Renal cortical epithelial cell (primary cell): ENCODE measurements at places on chromosomes 7 and 10.
A peak's percentile ranks its signal among the peaks of the same experiment; 100 is the strongest.

DNA sequence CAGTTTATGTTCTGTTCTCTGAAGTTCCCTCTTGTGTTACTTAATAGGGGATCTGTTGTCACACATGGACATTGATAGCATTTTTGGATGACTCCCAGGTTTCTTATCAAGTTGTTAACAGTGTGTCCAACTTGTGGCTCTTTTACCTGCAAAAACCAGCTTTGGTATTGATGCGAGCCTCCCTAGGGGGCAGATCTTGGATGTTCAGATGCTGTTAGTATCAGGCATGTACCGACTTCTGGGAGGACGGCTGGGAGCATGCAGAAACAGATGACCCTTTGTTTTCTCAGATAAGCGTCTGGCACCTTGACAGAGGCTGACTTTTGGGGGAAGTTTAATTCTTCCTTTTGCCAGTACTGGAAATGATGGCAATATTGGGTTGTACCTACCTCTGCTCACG, 2.2 kb downstream of the PLPP4 start:
- no peak for DNase-seq

- DNase-seq: no peak
Measured at GRCh38 chr7:80263821-80264220, 129.2 kb downstream of the GNAI1 start.

DNA sequence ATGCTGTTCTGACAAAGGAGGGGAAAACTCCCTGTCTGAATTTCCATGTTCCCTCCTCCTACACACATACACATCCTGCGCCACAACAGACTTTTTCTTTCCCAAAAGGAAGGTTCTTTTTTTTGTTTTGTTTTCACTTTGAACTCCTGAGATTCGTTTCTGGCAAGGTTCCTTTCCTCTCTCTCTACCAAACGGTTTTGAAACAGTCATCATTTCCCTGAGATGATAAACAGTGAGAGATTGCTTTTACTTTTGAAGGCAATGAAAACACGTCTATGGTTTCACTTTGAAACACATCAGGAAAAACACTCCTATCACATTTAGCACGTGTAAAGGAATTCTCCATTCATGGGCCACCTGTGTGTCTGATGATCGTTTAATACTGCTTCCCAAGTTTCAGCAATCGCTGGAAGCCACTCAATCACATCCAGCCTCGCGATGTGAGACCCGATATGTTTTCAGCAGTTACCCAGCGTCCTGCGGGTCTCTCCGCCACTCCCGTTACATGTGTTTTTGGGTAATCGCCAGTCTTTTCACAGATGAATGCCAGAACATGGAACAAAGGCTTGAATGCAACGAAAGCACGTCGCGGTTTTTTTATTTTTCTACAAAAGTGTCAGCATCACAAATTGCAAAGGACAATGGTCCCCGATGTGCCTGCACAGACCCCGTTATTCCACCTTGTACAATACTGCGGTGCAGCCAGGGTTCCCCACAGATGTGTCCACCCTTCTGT, 62.8 kb upstream of the CUX1 start:
- peak; percentile 42 for DNase-seq

DNA sequence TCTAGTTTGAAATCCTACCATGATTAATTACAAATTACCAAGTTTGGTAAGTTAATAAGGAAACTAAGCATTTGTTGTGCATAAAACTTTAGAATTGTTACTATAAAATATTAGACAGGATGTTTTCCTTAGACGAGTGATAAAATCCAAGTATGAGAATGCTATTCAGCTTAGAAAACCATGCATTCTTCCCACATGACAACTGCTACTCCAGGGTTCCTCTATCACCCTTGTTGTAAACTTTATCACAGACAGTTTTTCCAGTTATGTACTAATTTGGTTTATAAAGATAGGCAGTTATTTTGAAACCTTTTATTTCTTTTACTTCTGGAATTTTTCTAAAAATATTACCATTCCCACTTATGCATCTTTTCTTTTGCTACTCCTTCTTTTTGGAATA, 52.0 kb downstream of the SIRT1 start:
- no peak for DNase-seq

- no peak for DNase-seq
Measured at GRCh38 chr7:119270644-119271043, 1002.3 kb upstream of the KCND2 start.

- no peak for DNase-seq
Measured at GRCh38 chr10:46048152-46048551, 2.1 kb upstream of the MSMB start.

DNA sequence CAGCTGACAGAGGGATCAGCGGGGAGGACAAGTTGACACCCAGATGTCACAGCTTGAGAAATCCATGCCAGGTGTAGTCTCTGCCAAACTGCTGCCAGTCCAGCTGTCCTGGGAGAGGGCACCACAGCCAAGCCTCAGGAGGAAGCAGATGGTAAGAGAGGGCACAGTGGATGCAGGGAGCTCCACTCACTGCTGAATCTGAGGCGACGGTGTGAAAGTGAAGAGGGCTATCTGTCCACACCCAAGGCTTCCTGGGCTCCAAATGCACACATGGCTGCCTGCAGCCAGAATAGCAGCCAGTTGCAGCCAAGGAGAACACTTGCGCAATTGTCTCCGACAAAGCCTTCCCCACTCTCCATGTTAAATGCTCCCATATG, 502.4 kb downstream of the GRID1 start:
- DNase-seq: no peak

DNA sequence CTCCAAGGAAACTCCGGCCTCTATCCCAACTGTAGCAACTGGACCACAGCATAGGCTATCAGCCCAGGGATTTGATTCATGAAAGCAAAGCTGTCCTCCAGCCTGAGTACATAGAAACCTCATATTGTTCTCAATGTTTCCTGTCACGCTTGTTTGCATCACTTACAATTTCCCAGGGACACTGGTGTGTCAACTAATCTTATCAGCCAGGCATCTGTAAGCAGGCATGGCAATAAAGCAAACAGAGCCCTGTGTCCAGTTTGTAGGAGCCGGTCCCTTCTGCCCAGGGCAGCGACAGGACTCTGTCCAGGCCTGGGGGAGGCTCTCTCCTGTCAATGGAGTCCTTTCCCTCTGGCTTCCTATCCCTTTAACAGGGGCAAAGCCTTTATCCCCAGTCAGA, 23.0 kb upstream of the CDHR3 start:
- no peak for DNase-seq

GRCh38 chr7:107672183-107672582, 11.6 kb downstream of the SLC26A4 start:
- DNase-seq: no peak

DNA sequence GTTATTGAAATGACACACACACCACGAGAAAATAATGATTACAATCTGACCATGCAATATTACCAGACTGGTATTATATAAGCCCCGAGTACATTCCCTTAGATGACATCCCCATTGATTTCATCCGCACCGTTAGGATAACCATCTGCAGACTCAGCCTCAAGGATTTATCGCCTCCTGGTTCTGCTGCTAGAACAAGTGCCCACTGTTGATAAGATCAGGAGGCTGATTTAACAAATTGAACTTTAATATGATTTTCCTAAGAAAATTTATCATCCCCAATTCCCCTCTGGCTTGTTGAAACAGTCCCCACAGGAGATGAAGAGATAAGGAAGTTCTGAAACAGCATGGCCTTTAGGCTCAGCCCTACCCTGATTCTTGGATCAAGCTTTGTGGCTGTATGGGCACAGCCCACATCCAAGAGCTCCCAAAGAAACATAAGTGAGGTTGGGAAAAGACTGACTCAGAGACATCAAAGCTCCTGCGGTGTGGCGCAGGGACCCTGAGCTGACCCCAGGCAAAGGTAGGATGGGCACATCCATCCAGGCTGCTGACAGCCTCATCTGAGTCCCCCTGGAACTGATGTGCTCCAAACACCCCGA, 59.2 kb upstream of the CHCHD3 start:
- no peak for DNase-seq

GRCh38 chr10:70312972-70313371, 29.2 kb upstream of the NPFFR1 start:
- no peak for DNase-seq

GRCh38 chr7:14924398-14924797, 21.8 kb upstream of the DGKB start:
- no peak for DNase-seq

DNA sequence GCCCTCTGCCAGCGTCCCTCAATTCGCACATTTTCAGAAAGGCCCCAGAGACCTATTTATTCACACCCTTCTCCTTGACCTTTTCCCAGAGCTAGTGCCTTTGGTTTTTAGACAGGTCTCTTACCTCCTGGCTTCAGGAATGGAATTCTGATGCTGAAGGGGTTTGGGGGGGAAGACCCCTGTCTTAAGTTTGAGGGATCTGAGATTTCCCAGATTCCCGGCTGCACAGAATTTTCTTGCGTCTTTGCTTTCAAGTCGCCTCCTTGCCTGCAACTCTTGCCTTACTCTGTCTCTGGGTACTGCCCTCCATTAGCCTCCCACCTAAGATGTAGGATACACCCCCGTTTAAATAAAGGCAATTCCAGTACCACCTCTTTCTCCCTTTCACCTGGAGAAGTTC, 1.9 kb downstream of the GATA3 start:
- no peak for DNase-seq

DNA sequence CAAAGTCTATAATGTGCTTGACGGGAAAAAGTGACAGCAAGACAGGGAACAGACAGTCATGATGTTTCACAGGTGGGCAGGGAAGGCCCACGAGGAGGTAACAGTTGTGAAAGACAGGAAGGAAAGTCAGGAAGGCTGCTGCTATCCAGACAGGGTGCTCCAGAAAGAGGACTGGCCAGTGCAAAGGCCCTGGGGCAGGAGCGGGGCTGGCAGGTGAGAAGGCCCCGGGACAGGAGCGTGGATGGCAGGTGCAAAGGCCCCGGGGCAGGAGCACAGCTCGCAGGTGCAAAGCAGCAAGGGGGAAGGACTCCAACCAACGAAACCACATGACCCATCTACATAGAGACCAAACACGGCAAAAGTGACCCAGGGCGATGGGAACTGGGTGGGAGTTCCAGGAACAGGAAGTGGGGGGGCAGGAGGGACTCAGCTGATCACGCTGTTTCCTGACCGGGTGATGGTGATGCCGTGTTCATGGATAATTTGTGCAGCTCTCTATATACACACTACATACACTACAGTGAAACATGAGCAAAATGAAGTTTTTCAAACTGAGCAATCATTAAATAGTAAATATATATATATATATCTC, 138.2 kb downstream of the MAD1L1 start:
- no peak for DNase-seq

GRCh38 chr10:63376560-63377304, 89.0 kb downstream of the JMJD1C start:
- DNase-seq: peak; percentile 27

DNA sequence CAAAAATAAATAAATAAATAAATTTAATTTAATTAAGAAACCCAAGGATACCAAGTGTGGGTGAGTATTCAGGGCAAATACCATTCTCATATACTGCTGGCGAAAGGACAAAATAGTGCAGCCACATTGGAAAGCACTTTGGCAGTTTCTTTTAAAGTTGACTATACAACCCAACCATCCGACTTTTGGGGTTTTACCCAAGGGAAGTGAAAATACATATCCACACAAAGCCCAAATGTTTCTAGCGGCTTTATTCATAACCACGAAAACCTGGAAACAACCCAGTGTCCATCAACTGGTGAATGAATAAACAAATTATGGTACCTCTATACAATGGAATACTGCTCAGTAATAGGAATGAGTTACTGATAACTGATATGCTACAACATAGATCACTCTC, 36.2 kb upstream of the OGDHL start:
- peak; percentile 1 for DNase-seq

DNA sequence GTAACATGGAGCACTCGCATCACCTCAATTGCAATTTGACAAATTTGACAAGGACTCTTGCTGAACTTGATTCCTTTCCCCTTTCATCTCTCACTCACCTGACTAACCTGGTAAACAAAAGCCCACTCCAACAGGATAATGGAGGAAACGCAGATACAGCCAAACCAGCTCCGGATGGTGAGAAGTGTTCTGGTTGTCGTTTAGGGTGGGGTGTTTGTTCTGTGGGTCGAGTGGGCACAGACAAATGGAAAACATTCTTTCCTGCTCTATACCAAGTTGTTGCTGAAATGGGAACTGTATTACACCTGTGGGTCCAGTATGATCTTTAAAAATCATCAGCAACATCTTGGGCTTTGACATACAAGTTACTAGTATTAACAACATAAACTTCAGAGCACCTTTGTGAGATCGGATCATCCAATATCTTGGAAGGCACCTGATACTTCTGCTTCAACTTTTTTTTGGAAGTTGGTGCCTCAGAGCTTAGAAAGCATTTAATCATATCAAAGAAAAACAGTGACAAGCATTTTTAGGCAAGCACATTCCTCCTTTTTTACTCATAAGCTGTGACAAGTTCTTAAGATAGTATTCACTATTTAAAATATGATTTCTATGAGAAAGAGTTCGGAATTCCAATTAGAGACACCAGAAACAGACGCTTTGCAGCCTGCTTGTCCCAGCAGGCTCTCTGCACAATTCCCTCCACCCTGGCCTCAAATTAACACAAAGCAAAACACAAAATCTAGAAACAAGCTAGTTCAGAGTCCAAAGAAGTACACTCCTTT, 58.1 kb downstream of the CCDC186 start:
- DNase-seq: no peak

GRCh38 chr10:10353326-10353868, 664.3 kb upstream of the CELF2 start:
- DNase-seq: no peak
